ENCODE measurements at places on chromosomes 16 and 17.
A peak's percentile ranks its signal among the peaks of the same experiment; 100 is the strongest.

DNA sequence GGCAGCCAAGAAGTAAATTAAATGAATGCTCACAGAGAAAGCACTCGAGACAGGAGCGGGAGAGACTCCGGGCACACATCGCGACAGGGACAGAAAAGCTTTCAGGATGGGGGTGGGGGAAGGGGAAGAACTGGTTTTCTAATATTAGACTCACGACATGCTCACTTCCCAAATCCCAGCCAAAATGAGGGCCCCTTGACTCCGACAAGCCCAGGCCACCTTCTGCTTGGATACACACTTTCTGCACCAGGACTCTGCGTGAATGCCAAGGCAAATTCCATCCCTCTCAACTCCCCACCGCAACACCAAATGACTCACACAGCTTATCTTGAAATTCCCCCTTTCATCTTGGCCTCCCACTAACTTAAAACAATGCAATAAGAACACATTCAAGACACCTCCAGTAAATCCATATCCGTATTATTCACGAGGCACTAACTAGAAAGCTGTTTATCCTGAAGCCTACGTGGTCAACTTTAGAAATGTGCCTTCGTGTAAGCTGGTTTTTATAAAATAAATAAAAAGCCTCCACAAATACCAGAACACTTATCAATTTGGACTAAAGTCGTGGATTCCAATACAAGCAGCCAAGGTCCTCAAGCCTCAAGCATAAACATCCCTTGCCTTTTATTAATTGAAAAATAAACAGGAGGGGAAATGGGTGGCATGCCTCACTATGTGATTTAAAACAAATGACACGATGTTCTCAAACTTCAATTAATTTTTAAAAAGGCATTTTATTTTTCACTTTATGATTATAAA is 46.1 kb downstream of the NXN start:
- H3K27me3 ChIP-seq, result no peaks in the 10 kb centered on the region
- no peak overlapping the region for H3K27ac ChIP-seq
- DNase-seq, result no peak
- no peaks in the 10 kb centered on the region for H3K4me1 ChIP-seq
- no peak overlapping the region for H3K4me3 ChIP-seq

DNA sequence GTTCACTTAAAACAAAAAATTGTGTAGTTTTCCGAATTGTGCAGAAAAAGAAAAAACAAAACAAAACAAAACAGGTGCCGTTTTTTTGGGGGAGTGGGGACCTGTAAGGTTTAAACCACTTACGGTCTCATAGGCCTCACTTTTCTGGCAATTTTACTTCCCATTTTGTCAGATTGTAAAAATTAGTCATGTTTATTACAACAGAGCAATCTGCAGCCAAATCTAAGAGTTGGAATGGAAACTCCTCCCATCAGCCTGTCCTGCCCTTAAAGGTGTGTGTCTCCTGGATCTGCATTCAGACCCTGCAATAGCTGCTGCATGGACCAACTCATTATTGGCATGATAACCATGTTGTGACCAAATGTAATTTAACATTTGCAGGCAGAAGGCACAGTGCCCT is 8.2 kb upstream of the SALL1 start:
- DNase-seq, result no peak
- no peaks in the 10 kb centered on the region for H3K4me1 ChIP-seq
- H3K36me3 ChIP-seq, result no peaks in the 10 kb centered on the region

DNA sequence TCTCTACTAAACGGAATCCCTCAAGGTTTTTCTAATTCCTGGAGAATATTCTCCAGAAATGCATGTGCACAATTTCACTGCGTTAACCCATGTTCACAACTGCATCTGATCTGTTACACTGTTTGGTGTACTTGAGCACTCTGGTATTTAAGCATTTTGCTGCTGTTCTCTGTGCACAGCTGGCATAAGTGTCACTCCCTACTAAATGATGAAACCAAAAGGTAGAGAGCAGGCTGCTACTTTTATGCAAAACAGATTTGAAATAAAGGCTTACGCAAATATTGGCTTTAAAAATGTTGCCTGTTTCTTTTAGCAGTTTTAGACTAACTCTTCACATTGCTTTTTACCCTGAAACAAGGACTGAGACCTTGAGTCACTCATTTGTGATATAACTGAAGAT is 41.7 kb downstream of the ESRP2 start:
- no peaks in the 10 kb centered on the region for H3K4me1 ChIP-seq
- H3K36me3 ChIP-seq, result peaks cover 38% of the 10 kb centered on the region
- no peak overlapping the region for H3K4me3 ChIP-seq
- no peaks in the 10 kb centered on the region for H3K27me3 ChIP-seq
- no peak overlapping the region for H3K27ac ChIP-seq
- no peak for DNase-seq

DNA sequence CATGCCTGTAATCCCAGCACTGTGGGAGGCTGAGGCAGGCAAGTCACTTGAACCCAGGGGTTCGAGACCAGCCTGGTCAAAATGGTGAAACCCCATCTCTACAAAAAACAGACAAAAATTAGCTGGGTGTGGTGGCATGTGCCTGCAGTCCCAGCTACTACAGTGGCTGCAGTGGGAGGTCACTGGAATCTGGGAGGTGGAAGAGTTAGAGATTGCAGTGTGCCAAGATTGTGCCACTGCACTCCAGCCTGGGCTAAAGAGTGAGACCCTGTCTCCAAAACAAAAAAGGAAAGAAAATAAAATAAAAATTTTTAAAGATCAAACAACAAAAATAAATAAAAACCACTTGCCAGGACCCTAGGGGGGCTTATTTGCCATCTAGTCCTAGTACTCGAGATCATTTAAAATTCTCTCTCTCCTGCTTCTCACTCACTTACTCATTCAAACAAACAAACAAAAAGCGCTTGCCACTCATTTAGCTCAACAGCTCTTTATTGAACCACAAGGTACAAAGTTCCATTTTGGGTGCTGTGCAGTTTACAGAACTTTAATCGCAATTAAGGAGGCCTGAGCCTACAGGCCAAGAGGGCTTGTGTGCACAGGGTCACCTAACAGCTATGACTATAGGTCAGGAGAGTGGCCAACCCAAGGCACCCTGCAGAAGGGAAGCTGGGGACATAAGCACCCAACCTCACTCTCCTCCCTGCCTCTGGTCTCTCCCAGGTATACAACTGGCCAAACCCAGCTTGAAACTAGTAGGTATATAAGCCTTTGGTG is 4.4 kb downstream of the CHD9NB start:
- no peak overlapping the region for H3K27ac ChIP-seq
- no peaks in the 10 kb centered on the region for H3K4me1 ChIP-seq
- H3K4me3 ChIP-seq, result no peak overlapping the region
- DNase-seq, result no peak

DNA sequence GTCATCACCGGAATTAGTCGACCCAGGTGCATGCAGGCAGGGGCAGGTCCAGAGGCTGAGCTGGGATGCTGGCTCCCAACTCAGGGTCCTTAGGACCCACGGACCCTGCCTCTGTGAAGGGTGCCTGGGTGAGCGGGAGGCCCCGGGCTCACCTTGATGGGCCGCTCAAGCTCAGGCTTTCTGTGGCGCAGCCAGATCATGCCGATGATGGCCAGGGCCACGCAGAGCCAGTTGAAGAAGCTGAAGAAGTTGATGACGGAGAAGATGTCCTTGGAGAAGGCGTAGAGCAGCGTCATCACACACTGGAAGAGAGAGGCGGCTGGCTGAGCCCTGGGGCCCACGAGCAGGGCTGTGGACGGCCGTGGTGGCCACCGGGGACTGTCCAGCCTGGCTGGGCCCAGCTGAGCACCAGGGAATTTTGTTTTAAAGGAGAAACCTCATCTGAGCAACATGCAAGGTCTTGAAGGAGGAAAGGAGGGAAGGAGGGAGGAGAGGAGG is 32.9 kb downstream of the SLC7A5 start:
- no peak overlapping the region for H3K27ac ChIP-seq
- H3K4me1 ChIP-seq, result no peaks in the 10 kb centered on the region
- H3K4me3 ChIP-seq, result no peak overlapping the region

GRCh38 chr17:78082988-78083387 is 45.6 kb downstream of the TMC6 start:
- H3K27me3 ChIP-seq, result no peaks in the 10 kb centered on the region
- H3K27ac ChIP-seq, result no peak overlapping the region
- no peak for DNase-seq
- H3K4me3 ChIP-seq, result no peak overlapping the region
- H3K4me1 ChIP-seq, result no peaks in the 10 kb centered on the region
- peaks cover 49% of the 10 kb centered on the region for H3K36me3 ChIP-seq

- H3K27ac ChIP-seq, result no peak overlapping the region
- no peaks in the 10 kb centered on the region for H3K27me3 ChIP-seq
- DNase-seq, result no peak
- peaks cover 15% of the 10 kb centered on the region for H3K4me1 ChIP-seq
Observed at GRCh38 chr16:26598998-26599784, 467.5 kb upstream of the C16orf82 start.

- H3K4me1 ChIP-seq, result no peaks in the 10 kb centered on the region
- H3K36me3 ChIP-seq, result peaks cover 4% of the 10 kb centered on the region
- no peak overlapping the region for H3K4me3 ChIP-seq
- H3K27me3 ChIP-seq, result no peaks in the 10 kb centered on the region
- DNase-seq, result no peak
Observed at GRCh38 chr16:15739950-15740349, 89.9 kb downstream of the NDE1 start.

DNA sequence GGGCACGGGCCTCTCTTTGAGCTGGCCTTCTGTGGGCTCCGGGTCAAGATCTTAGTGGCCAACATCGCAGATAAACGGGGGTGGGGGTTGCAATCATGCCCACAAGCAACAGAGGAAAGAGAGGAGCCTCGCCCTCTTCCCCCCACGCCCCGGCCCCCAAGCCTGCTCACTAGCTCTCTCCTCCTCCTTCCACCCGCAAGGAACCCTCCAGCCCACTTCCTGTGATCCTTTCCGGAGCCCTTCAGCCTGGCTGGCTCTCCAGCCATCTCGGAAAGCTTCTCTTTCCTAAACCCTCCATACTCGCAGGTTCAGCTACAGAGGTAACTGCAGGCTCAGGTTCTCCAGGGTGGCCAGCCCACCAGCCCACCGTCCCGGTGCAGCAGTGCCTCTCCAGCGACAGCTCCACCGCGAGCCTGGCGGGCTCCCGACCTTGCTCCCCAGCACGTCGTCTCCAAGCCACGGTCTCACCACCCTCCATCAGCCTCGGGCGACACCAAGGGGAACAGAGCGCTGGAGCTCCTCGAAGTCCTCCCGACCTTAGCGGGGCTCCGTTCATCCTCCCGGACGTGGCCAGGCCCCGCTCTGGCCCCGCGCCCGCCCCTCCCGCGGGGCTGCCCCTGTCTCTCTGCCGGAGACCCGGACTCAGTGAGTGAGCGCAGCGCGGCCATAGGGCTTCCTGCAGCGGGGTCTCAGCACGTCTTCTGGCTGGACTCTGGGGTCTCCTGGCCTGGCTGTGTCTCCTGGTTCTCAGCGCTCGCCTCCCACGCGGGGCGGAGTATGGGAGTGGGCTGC is 12.9 kb upstream of the ODF4 start:
- no peak overlapping the region for H3K27ac ChIP-seq
- H3K36me3 ChIP-seq, result no peaks in the 10 kb centered on the region
- H3K4me1 ChIP-seq, result peaks cover 15% of the 10 kb centered on the region
- H3K4me3 ChIP-seq, result peak overlapping the region; percentile 43

DNA sequence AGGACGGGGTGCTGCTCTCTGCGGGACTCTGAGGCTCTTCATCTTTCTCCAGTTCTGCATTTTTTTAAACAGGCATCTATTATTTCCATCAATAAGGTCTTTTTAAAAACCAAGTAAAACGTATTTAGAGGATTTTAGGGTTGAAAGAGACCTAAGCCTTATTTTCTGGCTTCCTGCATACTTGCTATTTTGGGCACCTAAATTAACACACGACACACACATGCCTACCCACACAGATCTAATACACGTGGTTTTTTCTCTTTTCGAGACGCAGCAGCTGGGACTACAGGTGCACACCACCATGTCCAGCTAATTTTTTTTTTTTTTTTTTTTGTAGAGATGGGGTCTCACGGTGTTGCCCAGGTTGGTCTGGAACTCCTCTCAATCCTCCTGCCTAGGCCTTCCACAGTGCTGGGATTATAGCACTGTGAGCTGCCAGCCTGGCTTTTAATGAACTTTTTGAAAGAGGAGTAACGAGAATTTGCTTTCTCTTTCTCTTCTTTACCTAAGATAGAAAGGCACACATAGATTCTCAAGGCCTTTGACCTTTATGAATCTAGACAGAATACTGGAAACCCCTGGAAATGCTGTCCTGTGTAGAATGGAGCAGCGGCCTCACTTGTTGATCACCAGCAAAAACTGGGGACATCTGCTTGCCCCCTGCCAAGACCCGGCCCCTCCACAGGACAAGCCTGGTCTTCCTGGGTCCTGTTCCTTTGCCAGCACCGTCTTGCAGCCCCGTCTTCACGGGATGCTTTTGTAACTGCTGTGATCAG is 13.8 kb downstream of the DNAAF8 start:
- DNase-seq, result peak; percentile 25
- no peaks in the 10 kb centered on the region for H3K27me3 ChIP-seq
- no peak overlapping the region for H3K4me3 ChIP-seq
- peaks cover 3% of the 10 kb centered on the region for H3K36me3 ChIP-seq
- peaks cover 8% of the 10 kb centered on the region for H3K4me1 ChIP-seq

- H3K36me3 ChIP-seq, result no peaks in the 10 kb centered on the region
- no peaks in the 10 kb centered on the region for H3K4me1 ChIP-seq
- no peak overlapping the region for H3K27ac ChIP-seq
- no peaks in the 10 kb centered on the region for H3K27me3 ChIP-seq
Observed at GRCh38 chr17:62134397-62134796, 69.3 kb upstream of the MED13 start.

DNA sequence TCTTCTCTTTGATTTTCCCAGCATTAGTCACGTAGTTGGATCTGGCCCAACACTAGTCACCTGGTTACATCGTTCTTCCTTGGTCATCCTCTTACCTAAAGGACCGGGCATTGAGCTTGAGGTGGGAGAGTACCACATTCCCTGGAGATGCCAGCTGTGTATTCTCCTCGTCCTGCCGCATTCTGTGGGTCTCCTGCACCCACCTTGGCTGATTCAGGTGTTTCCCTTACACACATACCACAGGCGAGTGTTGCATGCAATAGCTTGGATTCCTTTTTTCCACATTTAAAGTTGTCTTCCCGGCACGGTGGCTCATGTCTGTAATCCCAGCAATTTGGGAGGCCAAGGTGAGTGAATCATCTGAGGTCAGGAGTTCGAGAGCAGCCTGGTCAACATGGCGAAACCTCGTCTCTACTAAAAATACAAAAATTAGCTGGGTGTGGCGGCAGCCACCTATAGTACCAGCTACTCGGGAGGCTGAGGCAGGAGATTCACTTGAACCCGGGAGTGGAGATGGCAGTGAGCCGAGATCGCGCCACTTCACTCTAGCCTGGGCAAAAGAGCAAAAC is 21.6 kb upstream of the CLEC18C start:
- DNase-seq, result no peak
- H3K27me3 ChIP-seq, result no peaks in the 10 kb centered on the region
- H3K4me3 ChIP-seq, result no peak overlapping the region
- H3K36me3 ChIP-seq, result peaks cover 44% of the 10 kb centered on the region
- H3K4me1 ChIP-seq, result no peaks in the 10 kb centered on the region

GRCh38 chr16:22008215-22009059 is 526 bp downstream of the MOSMO start:
- H3K4me1 ChIP-seq, result peaks cover 15% of the 10 kb centered on the region
- no peaks in the 10 kb centered on the region for H3K27me3 ChIP-seq
- peak; percentile 51 for DNase-seq
- no peak overlapping the region for H3K27ac ChIP-seq
- H3K4me3 ChIP-seq, result peak overlapping the region; percentile 36
- no peaks in the 10 kb centered on the region for H3K36me3 ChIP-seq
